NCI-H345 (cell line): ENCODE measurements at places on chromosomes 5 and 9.

GRCh38 chr5:72042097-72042496 is 65.2 kb upstream of the MAP1B start:
- DNase-seq: no peak

GRCh38 chr9:127561491-127562278 is 50.4 kb upstream of the STXBP1 start:
- no peak for DNase-seq

DNA sequence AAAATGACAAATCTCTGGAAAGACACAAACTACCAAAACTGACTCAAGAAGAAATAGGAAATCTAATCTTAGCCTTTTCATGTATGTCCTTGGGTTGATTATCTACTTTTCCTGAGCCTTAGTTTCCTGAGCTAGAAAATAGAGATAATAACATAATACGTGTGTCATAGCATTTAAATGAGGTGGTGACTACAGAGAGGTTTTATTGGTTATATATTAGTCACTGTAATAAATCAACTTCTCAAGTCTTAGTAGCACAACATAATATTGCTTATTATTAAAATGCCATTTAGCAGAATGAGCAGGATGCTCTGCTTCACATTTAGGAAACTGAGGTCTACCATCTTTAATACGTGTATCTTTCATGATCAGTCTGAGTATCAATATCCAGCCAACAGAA is 7.1 kb upstream of the PJA2 start:
- DNase-seq: no peak

DNA sequence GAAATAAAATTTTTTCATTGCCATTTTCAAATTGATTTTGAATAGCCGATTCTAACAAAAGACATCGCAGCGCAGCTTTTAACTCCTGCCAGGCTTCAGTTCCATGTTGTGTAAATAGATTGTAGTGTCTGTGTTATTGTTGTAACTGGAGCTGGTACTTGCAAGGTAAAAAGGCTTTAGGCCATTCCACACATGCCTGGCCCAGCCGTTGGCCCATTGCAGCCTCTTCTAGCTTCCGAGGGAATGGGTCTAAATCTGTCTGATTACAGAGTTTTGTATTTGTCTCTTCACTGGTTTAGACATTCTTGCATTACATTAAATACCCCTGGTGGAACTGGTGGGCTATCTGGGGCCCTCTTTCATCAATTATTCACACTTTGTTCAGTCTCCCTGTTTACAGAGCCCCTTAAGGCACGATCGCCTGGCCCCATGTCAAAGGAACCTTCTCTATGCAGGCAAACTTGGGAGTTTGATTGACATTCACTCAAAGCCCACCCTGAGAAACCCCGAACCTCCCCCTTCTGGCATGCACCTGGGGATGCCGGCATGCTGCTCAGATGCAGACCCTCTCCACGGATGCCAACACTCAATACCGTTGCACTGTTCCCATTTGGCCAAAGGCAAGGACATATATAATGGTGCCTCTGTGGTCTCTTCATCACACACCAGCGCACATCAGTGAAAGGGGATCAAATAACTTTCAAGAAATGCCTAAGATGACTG is 281.7 kb upstream of the IRX2 start:
- DNase-seq: peak; percentile 25

- DNase-seq: no peak
Measured at GRCh38 chr5:103117471-103117991, 2.4 kb downstream of the GIN1 start.

GRCh38 chr9:5375091-5375490 is 35.4 kb upstream of the RLN1 start:
- no peak for DNase-seq

- DNase-seq: no peak
Measured at GRCh38 chr5:168353216-168353957, 61.9 kb downstream of the WWC1 start.
